ENCODE measurements at places on chromosomes 4 and X.

DNA sequence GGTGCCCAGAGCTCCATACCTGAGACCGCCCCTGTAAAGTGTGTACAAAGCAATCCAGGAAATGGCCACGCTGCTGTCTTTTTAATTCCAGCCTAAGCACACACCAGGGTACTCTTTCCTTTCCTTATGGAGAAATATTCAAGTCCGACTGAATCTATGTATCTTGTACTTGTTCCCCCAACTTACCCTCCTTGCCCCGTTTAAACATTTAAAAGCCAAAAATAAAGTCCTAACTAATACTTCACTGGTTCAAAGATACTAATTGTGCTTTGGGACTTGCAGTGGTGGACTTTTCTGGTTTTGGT, 731 bp upstream of the AMMECR1 start:
- no peak for DNase-seq

- DNase-seq: no peak
These were observed 3.6 kb downstream of the TLR1 start for GRCh38 chr4:38800961-38801450.

GRCh38 chr4:73341454-73341853, 62.6 kb upstream of the ALB start:
- DNase-seq: no peak

GRCh38 chr4:147640331-147640730, 23.1 kb downstream of the TMEM184C start:
- DNase-seq: no peak

DNA sequence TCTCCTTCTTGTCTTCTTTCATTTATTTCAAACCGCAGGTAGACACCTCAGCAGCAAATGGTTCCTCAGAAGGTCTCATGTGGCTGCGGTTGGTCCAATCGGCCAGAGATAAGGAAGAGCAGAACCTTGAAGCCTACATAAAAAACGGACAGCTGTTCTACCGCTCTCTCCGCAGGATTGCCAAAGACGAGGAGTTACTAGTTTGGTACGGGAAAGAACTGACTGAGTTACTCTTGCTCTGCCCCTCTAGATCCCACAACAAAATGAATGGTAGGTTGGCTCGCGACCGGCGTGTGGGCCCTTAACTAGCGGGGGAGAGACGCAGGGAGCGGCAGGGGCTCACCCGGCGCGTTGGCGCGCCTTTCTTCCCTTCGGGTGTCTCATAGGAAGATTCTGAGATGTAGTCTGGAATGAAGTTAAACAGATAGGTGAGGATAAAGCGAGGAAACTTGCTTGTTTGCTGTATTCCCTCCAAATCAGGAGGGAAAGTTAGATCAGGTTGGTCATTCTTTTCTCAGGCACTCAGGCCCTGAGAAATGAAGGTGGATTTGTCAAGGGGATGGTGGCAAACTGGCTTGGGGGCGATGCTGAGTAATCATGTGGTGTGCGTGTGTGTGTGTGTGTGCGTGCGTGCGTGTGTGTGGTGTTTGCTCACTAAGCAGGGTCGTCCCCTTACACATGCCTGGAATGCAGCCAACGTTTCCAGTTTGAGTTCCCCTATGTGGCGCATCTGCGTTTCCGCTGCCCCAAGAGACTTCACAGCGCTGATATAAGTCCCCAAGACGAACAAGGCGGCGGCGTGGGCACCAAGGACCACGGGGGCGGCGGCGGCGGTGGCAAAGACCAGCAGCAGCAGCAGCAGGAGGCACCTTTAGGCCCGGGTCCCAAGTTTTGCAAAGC, 4.2 kb downstream of the PRDM8 start:
- peak; percentile 73 for DNase-seq

GRCh38 chr4:107578321-107578720, 141.7 kb downstream of the PAPSS1 start:
- DNase-seq: no peak

DNA sequence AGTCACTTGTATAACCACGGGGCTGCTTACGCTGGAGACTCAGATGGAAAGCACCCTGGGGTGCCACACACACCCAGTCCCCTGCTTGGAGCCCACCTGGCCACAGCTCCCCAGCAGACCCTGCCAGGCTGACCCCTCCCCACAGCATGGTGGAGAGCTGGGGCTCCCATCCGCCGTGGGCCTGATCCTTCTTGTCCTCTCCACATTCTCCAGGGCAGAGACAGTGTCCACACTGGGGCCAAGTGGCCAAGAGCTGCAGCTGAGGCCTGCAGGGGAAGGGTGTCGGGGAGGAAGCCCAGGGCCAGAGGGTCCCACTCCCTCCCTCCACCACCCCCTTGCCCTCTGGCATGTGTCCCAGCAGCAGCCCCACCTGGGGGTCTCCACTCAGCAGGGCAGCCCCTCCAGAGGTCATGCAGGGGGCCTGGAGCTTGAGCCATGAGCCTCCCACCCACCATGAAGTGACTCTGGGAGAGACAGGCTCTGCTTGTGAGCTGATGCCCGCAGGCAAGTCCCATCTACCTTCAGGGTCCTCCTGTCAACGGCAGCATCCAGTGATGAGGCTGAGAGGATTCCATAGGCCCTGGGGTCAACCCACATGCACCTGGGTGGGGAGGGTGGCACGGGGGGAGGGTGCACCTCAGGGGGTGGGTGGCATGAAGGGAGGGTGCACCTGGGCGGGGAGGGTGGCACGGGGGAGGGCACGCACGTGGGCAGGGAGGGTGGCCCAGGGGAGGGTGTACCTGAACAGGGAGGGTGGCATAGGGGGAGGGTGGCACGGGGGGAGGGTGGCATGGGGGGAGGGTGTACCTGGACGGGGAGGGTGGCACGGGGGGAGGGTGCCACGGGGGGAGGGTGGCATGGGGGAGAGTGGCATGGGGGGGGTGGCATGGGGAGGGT, 56.4 kb downstream of the FAM53A start:
- DNase-seq: no peak

DNA sequence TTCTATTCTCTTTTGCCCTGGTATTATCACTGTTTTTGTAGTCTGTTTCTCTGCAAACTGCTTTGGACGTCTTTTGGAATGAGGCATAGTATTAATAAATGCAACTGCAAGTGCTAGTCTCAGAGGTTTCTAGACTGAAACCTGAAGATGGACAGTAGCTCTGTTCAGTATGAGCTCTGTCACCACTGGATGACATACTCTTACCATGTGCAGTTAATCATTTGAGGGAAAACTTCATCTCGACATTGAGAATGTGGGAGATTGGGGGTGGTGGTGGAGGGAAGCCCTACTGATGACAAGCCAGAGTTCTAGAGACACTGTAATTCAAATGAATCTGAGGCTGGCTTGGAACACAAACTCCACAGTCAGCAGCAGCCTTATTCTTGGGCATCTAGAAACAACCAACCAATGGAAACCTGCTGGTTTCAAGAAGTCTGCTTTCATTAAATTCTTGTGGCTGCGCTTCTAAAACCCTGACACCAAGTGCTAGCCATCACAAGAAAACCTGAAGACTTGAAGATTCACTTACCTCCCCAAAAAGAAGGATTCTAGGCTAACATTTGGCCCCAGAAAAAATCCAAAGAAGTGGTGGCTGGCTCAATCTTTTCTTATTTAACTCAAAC, 161.7 kb downstream of the RASL11B start:
- DNase-seq: no peak

- no peak for DNase-seq
These were observed 15.8 kb upstream of the SLC25A4 start for GRCh38 chr4:185127021-185127925.

DNA sequence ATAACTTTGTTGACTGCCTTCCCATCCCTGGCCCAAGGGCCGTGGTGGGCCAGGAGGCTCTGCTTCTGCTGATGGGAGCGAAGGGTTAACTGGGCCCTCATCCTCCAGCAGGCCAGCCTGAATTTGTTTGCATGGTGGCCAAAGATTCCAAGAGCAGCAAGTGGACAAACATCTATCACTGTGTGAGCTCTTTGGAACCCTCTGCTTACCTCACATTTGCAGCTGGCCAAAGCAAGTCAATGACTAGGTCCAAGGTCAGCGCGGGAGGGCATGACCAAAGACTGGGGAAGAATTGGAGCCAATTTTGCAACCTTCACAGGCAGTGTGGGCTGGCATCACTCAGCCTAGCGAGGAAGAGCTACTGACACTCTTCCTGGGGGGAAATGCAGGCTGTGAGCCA, 67.8 kb upstream of the ATP6AP2 start:
- no peak for DNase-seq

- no peak for DNase-seq
These were observed 52.7 kb downstream of the PSAPL1 start for GRCh38 chr4:7381890-7382633.

GRCh38 chr4:153217440-153217839, 13.2 kb downstream of the TRIM2 start:
- no peak for DNase-seq

DNA sequence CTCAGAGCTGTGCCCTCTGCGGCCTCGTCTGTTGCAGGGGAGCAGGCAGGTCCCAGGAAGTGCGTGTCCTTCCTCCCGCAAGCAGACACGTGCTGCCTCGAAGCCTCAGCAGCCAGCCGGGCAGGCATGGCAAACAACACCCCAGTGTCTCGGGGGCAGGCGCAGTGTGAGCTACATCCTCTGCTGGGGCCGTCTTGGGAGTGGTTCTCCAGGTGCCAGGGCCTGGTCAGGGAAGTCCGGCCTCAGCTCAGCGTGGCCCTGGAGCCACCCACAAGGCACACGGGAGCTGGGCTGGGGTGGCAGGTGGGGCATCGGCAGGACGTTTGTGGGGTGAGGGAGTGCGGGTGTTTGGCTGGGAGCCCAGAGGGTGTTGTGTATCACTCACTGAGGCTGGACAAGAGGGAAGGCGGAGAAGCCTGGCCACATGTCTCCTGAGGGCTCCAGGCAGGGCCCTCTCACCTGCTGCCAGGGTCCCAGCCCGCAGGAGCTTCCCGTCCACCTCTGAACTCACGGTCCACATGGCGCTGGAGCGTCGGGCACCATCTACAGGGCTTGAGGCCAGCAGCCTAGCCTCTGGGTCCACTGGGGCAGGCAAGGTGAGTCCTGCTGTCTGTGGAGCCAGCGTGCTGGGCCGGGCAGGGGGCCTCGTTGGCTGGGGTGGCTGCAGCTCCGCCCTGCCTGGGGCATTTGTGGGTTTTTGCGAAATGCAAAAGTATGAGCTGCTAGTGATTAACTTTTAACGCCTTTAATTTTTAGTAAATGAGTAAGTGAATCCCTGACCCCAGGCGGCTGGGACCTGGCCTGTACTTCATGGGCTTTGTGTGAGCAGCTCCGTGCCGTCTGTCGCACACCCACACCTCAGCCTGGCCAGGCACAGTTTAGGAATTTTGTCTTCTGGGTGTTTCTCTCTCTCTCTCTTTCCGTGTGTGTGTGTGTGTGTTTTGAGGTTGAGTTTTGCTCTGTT, 17.3 kb upstream of the UVSSA start:
- DNase-seq: peak; percentile 63

All from CD4-positive, alpha-beta T cell treated with Interleukin-15 for 1 hour (primary cell).